ENCODE measurements at places on chromosomes 2 and 18.

DNA sequence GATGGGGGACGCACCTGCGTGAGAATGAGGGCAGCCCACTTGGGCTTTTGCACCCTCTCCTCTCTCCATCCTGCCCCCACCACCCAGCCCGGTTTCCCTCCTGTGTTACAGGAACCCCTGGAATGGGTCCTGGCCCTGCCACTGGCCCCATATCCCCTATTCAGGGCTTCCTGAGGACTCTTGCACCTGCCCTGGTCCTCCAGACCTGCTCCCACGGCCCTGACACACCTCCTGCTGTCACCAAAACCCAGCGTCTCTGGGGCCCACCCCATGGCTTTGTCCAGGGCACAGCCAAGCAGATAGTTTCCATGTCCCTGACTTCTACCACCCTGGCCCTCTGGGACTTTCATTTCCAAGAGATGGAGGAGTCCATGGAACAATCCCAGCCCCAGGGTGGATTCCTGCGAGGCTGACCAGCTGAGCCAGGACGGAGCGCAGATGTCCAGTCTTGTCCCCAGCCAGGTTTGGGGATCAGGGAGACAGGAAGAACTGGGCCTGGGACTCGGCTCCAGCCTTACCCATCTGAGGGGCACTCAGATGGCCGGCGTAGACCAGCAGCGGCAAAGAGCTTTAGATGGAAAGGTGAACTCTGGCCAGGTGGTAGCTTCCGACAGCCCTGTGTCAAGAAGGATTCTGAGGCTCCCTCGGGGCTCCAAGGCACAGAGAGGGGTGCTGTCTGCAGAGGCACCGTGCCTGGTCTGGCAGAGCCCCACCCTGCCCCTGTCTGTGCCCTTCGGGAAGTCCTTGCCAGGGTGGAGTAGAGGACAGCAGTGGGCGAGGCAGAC is 12.0 kb downstream of the GPR35 start:
- DNase-seq = no peak

GRCh38 chr2:107313316-107313715 is 427.3 kb upstream of the ST6GAL2 start:
- no peak for DNase-seq

DNA sequence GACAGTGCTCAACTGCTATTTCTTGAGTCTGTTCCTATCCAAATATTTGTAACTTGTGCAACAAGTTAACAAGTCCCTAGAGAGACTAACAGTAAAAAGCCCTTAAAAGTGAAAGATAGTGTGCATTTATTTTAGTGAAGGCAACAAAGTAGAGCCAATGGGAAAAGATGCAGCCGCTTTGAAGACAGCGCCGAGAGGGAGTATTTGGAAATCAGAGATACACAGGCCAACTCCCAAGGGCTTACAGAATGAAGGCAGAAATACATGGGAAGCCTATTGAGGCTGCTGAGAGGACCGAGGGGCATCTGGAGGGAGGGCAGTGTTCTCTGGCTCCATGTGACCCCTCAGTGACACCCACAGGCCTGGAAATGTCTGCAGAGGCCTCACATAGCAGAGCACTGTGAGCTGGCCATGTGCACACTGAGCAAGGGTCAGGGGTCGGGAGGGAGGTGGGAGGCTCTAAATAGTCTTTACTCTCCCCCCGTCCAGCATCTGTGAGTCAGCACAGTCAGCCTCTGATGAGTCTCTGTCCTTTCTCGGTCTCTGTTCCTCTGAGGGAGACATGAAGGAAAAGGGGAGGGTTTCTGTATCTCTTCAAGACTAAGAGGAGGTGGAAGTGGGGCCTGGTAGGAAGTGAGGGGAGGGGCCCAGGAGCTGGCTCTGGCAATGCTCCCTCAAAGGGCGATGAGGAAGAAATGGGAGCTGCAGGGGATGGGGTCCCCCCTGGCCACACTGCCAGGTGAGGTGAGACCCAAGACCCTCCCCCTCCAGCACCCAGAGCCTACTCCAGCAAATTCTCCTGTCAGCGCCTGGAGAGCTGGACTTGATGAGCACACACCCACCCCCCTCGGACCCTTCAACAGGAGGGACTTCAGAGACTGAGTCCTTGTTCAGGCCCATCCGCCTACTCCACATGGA is 133.6 kb downstream of the SP3 start:
- DNase-seq = peak; percentile 58

DNA sequence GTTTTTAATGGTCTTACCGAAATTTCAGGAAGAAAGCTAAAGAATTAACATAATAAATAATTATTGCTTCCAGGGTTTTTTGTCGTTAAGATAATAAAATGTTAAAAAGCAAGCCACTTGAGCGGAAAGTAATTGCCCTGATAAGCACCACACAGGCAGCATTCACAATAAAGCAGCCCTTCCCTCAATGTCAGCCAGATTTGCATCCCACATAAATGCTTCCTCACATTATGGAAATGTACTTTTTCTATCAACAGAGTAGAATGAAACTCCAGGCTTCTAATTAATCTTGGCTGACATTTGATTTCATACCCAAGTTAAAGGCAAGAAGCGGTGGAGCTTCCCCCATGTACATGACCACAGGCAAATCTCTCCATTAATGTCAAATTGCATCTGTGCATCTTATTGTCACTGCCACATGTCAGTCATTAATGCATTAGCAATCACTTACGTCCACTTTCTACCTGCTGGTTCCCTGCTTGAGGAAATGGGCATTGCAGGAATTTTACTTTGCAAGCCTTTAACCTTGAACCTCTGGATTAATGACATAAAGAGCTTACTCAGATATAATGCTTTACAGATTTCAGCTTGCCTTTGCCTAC is 26.2 kb downstream of the PTPRM start:
- DNase-seq = no peak

- DNase-seq = no peak
Measured at GRCh38 chr2:135198481-135198880, 146.4 kb downstream of the RAB3GAP1 start.

Data from brain microvascular endothelial cell (primary cell).